Right atrium auricular region (tissue), 2 donors: ENCODE measurements at places on chromosomes 7 and 10. TPM values are rescaled to one million over a fixed set of nuclear protein-coding genes. Genes with fewer than 3 reads are reported as not detected.

DNA sequence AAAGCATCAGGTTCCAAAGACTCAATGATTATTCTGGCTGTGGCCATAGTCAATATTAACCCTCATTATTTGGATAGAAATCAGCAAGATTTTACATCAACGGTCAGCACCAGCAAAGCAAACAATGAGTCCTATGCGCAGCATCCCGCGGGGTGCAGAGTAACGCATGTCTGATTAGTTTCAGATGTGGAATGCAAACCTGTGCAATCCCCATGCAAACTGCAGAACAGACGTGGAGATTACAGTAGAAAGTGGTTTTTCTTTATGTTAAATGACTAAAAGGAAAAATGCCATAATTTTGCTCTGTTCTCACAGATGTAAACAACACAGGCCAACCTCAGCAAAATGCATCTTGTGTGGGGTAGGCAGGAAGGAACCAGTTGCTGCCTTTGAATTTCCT, 258.1 kb upstream of the GRB10 start:
- DNase-seq: no peak

DNA sequence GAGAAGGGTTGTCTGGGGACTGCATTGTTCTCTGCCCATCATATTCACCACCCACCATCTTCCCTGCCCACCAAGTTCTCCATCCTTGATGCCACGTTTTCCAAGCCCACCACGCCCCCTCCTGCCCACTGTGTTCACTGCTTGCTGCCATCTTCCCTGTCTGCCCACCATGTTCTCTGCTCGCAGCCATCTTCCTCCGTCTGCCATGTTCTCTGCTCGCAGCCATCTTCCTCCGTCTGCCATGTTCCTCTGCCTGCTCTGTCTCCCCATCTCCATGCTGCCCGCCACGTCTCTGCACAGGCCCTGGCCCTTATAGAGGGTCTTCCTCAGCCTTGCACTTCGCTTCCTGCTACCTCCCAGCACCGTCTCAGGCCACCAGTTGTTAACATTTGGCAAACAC, 30.0 kb upstream of the ZNF32 start:
- no peak for DNase-seq

GRCh38 chr7:2668401-2668800, 19.6 kb upstream of the AMZ1 start:
- DNase-seq: no peak

- DNase-seq: no peak
These were observed 63.1 kb downstream of the ASB13 start for GRCh38 chr10:5603091-5603847.

GRCh38 chr10:119859420-119860258, 13.0 kb downstream of the MCMBP start:
- no peak for DNase-seq

DNA sequence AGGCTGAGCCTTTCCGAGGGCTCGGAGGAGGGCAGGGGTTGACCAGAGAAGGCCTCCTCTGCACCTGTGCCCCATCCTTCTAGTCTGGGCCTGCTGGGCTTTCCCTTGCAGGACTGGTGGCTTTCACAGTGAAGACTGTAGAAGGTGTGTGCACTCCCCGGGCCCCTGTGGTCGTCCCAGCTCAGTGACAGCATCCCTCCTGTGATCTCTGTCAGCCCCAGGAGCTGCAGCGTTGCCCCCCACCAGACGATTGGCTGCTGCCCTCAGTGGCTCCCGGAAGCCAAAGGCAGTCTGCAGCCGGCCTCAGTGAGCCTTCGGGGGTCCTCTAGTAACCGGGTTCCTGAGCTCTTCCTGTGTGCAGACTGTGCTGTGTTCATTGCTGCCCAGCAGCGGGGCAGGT, 69.4 kb upstream of the EN2 start:
- DNase-seq: no peak

- peak; percentile 76 for DNase-seq
These were observed at the start of gene LRGUK for GRCh38 chr7:134126966-134127848. Gene LRGUK, plus strand, starts transcription at chr7:134127340. Its CDS starts 28 bp downstream, at chr7:134127368.

DNA sequence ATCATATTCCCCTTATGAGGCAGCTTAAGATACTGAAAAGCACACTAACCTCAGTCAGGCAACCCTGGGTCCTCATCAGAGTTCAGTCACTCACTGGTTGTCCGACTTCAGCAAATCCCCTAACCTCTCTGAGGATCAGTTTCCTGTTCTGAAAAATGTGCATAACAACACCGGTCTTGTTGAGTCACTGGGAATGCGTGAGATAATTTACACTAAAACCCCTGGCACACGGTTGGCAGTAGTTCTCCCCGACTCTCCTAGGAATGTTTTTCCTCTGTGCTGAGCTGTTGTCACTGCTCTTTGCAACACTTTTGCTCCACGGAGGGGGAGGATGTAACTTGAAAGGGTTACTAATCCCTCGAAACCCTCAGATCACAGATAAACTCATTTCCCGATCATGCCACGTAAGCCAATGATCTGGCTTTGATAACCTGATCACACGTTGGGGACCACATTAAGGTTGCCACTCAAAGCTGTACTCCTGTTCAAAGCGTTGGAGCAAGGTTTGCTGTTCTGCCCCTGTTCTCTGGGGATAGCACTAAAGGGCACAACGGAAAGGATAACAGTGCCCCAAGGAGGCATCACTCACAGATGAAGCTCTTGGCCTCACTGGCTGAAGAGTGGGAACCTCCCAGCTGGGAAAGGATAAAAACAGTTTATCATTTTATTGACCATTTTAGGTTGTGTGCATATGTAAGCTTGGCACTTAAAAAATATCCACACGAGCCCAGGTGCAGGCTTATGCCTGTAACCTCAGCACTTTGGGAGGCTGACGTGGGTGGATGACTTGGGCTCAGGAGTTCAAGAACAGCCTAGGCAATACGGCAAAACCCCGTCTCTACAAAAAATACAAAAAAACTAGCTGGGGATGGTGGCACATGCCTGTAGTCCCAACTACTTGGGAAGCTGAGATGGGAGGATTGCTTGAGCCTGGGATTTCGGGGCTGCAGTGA, 5.0 kb upstream of the RBM17 start:
- no peak for DNase-seq

DNA sequence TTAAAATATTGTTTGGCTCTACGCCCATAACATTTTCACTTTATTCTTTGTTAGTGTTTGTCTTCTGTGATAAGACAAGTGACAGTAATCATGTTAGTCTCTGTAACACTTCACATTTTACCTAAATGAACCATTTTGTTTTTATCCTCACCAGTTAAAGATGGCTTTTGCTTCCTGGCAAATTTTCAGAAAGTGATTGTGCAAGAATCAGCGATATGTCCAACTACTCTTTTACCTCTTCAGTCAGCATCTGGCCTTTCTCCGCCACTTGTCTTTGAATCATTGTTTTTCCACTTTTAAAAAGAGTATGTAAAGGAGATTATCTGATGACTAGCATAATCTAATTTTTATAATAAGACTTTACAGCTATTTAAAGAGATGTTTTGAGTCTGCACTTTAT, 3.5 kb downstream of the DGKB start:
- DNase-seq: no peak

DNA sequence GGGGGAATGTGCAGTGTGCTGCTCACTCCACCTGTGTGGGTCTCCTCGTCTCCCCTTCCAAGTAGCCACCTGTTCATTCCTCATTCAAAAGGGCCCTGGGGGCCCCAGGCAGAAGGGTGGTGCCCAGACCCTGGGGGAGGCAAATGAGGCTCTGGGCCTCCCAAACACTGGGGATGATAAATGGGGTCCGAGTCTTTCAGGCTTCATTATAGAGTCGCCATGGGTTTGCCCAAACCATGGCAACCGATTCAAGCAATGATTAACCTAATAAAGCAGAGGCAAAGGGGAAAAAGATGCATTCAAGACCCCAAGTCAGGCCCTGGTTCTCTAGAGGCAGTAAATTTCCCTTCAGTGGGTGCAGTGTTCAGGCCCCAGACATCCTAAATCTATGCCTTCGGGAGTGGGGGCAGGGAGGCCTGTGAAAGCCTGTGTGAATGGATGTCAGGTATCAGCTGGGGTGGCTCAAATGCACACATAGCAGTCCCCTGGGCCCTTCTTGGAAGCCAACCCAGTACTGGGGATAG, 10.4 kb downstream of the NEUROG3 start:
- DNase-seq: no peak

- no peak for DNase-seq
These were observed 69.4 kb downstream of the AMZ1 start for GRCh38 chr7:2757361-2757903.

GRCh38 chr10:77228559-77228958, 409.0 kb downstream of the KCNMA1 start:
- DNase-seq: no peak

DNA sequence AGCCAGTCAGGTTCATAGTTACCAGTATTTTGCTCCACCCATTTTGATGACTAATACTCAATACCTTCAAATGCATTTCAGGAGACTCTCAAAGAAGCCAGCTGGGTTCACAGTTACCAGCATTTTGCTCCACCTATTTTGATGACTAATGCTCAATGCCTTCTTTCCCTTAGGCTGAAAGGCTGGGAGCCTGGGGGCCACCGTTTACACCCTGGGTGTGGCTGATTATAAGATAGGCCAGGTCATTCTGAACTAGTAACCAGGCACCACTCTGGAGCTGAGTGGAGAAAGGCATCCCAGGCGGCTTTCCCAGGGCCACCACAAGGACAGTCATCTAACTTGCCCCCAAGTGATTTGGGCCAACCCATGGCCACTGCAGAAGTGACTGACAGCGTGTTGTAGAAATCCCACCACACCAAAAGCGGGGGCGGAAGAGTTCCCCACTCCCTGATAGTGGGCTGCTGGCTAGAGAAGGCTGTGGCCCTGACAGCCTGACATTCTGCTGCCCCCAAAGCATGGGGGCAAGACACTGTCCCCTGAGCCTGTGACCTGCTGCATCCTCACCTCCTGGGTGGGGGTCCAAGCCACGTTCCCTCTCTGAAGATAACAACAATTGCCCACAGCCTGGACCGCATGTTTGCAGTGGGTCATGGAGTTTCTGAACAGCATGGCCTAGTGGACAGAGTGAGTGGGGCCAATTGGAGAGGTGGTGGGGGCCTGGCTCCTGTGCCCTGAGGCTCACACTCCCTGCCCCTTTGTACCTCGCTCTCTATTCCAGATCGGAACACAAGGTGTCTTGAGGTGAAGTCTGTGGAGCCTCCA, 23.0 kb upstream of the ZNF488 start:
- DNase-seq: peak; percentile 52

- no peak for DNase-seq
These were observed 8.2 kb downstream of the AGFG2 start for GRCh38 chr7:100546926-100547800.

DNA sequence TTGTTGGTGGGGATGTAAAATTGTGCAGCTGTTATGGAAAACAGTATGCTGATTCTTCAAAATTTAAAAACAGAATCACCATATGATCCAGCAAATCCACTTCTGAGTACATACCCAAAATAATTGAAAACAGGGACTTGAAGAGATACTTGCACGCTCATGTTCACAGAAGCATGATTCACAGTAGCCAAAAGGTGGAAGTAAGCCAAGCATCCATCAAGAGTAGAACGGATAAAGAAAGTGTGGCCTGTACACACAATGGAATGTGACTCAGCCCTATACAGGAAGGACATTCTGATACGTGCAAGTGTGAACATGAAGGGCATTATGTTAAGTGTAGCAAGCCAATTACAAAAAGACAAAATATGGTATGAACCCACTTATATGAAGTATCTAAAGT, 696.7 kb upstream of the CELF2 start:
- DNase-seq: no peak

DNA sequence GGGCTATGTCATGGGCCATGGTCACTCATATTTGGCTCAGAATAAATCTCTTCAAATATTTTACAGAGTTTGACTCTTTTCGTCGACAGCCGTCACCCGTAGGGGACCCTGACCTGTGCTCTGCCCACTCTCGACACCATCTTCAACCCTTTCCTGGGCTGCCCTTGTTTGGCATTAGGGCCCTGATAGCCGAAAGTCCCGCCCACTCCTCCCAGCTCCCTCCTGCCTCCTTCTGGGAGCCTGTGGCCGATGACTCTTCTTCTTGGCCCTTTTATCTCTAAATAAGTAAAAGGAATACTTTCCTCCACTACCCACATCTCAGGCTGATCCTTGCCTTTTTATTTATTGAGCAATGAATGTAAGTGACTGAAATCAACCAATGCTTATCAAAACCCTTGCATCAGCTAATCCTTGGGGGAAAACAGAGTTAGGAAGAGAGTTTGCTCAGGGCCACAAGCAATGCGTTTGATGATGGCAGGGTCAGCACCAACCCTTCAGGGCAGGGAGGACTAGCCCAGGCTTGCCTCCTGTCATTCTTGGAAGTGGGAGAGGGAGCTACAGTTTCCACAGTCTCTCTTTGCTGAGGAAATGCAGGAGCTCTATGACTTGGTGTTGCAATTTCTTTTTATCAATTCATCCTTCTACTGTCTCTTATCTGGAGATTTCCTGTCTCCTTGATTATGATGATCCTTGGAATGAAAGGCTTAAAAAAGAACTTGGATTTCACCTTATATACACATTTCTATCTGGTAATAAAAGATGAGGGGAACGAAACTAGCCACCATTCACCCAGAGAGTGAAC, 218.2 kb upstream of the PODXL start:
- no peak for DNase-seq

DNA sequence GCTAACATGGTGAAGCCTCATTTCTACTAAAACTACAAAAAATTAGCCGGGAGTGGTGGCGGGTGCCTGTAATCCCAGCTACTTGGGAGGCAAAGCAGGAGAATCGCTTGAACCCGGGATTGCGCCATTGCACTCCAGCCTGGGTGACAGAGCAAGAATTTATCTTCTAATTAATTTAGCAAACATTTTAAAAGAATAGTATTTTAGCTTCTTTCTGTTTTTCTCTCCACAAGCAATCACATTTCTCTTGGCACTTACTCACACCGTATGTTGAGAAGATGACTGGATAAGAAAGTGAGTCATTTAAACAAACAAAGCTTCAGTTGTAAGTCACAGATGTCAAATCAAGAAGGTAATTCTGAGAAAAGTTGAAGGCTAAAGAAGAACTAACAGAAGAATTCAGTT, 264.0 kb downstream of the ARL4A start:
- DNase-seq: no peak

DNA sequence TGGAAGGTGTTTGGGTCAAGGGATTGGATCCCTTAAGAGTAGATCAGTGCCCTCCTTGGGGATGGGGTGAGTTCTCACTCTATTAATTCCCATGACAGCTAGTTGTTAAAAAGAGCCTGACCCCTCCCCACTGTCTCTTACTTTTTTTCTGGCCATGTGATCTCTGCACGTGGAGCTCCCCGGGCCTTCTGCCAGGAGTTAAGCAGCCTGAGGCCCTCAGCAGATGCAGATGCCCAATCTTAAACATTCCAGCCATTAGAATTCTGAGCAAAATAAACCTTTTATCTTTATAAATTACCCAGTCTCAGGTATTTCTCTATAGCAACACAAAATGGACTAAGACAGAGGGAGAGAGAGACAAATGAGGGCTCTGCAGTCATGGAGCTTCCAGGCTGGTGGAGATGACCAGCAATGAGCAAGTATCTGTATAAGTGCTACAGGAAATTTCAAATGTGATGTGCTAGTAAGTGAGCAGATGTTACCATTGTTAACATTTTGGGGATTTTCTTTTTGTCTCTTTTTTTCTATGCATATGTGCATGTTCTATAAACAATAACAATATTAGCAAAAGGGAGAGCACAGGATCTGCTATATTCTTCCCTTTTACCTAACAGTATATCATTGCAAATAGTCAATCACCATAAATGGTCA, 26.7 kb downstream of the PLPP4 start:
- no peak for DNase-seq

GRCh38 chr7:158276414-158277218, 311.0 kb downstream of the PTPRN2 start:
- no peak for DNase-seq

ADAM12 gene
- 1.2 TPM for total RNA-seq

WDR86 gene
- total RNA-seq: 1.6 TPM

PLPP4 gene
- not detected for total RNA-seq

INMT gene
- 88.9 TPM for total RNA-seq

ANKRD61 gene
- total RNA-seq: not detected

SUPV3L1 gene
- 27.2 TPM for total RNA-seq
